AG04449 (cell line): ENCODE measurements at places on chromosomes 5 and 9.
A peak's percentile ranks its signal among the peaks of the same experiment; 100 is the strongest.

GRCh38 chr5:3103262-3103811, 351.9 kb upstream of the IRX2 start:
- DNase-seq = no peak

GRCh38 chr5:139593716-139594319, 32.7 kb downstream of the UBE2D2 start:
- no peak for DNase-seq

GRCh38 chr9:4553951-4554381, 63.7 kb downstream of the SLC1A1 start:
- DNase-seq = peak; percentile 16

GRCh38 chr5:136766456-136766855, 401.1 kb upstream of the TRPC7 start:
- no peak for DNase-seq

GRCh38 chr5:122730456-122730855, 44.4 kb upstream of the SNX2 start:
- DNase-seq = no peak

DNA sequence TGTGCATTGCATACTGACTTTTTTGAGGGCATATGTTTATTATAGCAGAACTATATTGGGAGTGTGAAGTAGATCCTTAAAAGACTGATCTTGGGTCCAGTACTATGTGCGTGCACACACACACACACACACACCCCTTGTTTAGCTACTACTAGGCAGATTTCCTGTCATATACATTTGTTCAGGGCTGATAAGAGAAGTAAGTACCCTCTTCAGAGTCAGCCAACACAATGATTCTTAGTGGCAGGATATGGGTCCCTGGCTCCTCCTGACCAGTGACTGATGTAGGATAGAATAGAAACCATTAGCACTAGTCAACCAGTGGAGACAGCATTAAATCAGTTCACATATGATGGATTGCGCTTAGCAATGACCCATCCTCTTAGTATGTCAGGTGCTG, 76.2 kb upstream of the MIER3 start:
- DNase-seq = no peak
